ENCODE measurements at places on chromosomes 4 and X. TPM values are rescaled to one million over a fixed set of nuclear protein-coding genes. Genes with fewer than 3 reads are reported as not detected.

GRCh38 chr4:10296730-10297129, 160.5 kb downstream of the ZNF518B start:
- no peak for DNase-seq

GRCh38 chrX:18887825-18888212, 96.1 kb downstream of the PHKA2 start:
- DNase-seq, result no peak

- no peak for DNase-seq
Observed at GRCh38 chr4:180571516-180572055, 1671.6 kb upstream of the TENM3 start.

DNA sequence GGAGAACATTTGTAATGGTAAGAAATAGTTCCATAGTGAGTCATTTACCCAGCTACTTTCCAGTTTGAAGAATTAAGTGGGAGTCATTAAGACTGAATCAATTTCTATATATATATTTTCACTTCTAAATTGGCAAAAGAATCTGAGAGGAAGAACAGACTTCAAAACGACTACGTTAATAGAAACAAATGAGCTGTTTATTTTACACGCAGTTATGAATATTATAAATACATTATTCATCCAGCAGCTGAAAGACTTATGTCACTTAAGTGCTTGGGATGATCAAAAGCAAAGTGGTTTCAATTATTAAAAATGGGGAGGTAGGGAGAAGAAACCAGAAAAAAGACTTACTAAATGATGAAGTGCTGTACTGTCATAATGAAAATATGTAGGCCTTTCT, 260.5 kb upstream of the DDX53 start:
- no peak for DNase-seq

- no peak for DNase-seq
Observed at GRCh38 chrX:129522184-129523078, 859 bp downstream of the SMARCA1 start.

DNA sequence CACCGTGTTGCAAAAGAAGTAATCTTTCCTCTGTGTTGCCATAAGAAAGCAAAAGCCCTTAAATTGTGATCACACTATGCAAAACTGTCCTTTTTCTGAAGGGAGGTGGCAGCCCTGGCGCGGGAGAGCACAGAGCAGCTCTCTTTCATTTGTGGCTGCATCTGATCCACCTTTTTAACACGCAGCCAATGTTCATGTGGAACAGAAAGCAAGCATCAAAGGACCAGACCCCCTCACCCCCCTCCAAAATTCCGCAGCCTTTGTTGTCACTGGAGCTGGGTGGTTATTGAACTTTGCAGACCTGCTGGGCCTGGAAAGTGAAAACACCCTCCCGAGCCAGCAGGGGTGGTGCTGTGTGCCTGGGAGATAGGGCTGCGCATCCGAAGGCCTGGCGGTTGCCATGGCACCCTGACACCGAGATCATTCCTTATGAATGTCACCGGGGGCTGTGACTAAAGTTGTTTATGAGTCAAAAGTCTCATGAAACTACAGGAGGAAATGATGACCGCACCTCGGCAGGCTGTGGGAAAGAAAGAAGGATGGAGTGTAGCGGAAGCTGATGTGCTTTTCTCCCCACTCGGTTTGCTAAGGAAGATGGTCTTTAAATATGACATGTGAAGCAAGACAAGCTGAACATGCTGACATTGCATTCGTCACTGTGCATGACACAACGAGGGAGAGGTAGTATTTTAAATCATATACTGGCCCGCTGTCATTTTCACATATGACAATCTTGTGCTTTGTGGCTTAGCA, 367.4 kb downstream of the UNC5C start:
- no peak for DNase-seq

- DNase-seq, result no peak
Observed at GRCh38 chr4:182819751-182820150, 97.4 kb downstream of the DCTD start.

GRCh38 chrX:68647156-68647957, at the start of gene STARD8:
Gene STARD8 (plus strand): TSS chrX:68647666. CDS start chrX:68647883, 217 bp downstream.
- no peak for DNase-seq

Gene PPM1K
- 82.7 TPM for total RNA-seq

Gene ETDA
- not detected for total RNA-seq

Gene CYSLTR1
- 4.1 TPM for total RNA-seq

Gene SLITRK4
- not detected for total RNA-seq

Data from activated naive CD8-positive, alpha-beta T cell treated with anti-CD3 and anti-CD28 coated beads, Interleukin-2, amount 10 ng/mL, durations not matched to agents 7 days and 5 days (primary cell).